Stimulated activated CD8-positive, alpha-beta memory T cell treated with anti-CD3 and anti-CD28 coated beads, Interleukin-4, amount 100 ng/mL, for 1 hour (primary cell): ENCODE measurements at places on chromosomes 3 and 15.

DNA sequence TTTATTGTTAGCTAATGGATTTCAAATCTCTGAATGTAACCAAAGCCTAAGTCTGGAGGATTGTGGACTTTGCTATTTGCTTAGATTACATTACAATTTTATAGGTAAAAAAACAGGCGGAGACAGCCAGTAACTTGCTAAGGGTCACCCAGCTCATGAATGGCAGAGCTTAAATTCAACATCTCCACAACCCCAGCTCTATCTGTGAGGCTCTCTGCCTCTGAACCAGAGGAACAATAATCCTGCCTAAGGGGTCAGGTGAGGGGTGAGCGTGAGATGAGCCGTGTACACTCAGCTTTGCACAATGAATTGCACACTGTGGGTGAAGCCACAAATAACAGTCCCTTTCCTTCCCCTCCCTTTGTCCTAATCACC is 69.8 kb upstream of the SPATA12 start:
- DNase-seq = no peak

DNA sequence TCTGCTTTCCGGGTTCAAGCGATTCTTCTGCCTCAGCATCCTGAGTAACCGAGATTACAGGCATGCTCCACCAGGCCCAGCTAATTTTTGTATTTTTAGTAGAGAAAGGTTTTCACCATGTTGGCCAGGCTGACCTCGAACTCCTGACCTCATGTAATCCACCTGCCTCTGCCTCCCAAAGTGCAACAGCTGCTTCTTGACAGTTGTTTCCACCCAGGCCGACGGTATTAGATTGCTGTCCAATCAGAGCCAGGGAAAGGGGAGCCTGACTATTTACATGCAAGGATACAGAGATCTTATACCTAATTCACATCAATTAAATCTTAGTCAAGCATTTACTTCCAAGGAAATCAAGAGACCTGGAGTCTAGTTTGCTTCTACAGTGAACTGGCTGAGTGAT is 4.0 kb upstream of the CAPN3 start:
- DNase-seq = no peak

- no peak for DNase-seq
Measured at GRCh38 chr3:27089645-27090044, 279.5 kb downstream of the NEK10 start.

DNA sequence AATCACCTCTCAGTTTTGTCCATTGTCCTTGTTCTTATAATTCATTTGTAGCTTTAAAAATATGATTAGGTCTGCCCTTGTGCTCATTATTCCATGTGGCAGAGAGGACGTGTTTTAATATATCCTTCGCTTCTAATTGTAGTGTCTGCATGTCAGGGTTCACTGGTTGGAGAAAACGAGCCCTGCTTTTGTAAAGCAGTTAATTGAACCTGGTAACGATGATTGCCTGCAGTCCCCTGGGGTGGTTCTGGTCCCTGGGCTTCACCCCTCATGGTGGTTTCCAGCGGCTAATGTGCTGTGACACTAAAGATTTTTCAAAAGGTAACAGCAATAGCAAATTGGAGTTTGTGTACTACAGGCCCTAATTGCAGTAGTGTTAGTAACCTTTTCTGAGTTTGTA is 299.6 kb downstream of the CACNA2D3 start:
- no peak for DNase-seq

DNA sequence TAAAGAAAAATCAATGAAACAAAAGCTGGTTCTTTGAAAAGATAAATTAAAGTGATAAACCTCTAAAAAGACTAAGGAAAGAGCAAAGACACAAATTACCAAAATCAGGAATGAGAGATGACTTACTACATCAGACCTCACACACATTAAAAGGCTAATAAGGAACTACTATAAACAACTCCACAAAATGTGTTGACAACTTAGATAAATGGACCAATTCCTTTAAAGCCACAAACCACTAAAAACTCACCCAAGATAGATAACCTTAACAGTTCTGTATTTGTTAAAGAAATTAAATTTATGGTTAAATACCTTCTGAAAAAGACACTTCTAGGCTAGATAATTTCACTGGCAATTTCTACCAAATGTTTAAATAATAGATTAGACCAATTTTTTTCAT is 170.4 kb downstream of the SMAD6 start:
- DNase-seq = no peak

GRCh38 chr3:54777141-54777540 is 150.7 kb downstream of the LRTM1 start:
- DNase-seq = no peak

DNA sequence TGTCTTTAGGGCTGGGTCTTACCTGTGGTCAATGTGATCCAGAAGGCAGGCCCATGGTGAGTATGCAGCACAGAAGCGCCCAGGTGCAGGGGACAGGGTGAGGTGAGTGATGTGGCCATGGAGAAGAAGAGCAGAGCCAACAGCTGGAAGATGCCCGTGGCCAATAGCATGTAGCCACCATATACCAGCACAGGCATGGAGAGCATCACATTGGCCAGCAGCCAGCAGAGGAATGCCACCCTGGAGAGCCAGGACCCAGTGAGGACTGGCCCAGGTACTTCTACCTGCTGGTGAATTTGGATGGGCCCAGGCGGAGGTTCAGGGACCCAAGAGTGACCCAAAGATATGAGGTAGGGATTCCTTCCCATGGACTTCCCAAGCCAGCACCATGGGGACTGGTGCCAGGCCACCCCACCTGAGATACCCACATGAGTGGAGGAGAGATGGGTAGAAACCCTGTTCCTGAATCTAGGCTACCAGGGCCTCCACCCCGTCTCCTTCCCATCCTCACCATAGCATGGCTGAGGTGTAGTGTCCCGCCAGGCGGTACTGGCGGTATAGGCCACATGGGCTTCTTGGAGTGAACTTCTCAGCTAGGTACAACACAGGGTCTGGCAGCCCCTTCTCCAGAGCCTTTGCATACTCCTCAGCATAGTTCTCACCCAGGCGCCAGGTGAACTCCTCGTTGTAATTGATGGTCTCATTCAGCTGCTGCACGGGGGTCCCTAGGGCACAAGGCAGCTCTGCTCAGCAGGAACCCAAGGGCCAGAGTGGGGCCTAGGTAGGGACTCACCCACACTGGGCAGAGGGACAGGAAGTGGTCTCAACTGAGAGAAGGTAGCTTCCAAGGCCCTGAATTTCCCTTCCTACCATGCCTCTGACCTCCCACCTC is 6.2 kb downstream of the DUOXA2 start:
- DNase-seq = no peak

DNA sequence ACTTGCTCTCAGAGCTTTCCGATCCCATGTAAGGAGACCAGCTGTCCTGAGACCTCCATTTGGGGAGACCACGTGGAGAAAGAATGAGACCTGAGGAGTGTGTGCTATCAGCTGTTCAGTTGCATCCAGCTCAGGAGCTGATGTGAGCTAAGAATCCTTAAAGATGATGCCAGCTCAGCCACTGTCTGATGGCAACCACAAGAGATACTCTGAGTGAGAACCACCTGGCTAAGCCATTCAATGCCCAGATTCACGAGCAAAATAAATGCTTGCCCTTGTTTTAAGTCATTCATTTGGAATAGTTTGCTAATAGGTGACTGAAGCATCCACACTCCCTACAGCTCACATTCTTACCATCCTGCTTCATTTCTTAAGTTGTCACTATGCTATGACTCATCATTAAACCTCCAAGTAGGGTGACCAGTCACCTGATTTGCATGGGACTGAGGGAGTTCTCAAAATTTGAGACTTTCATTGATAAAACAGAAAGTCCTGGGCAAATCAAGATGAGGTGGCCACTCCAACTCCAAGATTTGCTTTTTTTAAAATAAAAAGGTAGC is 56.4 kb downstream of the SPTSSB start:
- DNase-seq = no peak

DNA sequence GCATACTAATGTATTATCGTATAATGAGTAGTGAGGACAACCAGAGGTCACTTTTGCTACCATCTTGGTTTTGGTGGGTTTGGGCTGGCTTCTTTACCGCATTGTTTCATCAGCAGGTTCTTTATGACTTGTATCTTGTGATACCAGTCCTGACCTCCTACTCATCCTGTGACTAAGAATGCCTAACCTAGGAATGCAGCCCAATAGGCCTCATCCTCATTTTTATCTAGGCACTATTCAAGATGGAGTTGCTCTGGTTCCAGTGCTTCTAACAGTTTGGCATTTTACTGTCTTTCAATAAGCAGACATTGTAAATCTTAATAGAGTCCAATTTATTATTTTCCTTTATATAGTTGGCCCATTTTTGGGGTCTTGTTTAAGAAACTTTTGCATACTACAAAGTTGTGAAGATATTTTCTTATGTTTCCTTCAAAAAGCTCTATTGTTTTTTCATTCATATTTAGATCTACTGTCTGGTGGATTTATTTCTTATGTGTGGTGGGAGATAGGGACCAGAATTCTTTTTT is 60.8 kb upstream of the RNU6-1 start:
- no peak for DNase-seq

GRCh38 chr15:57599296-57599810 is 7.6 kb downstream of the MYZAP start:
- DNase-seq = no peak

- no peak for DNase-seq
Measured at GRCh38 chr3:180278583-180279188, 241.9 kb upstream of the PEX5L start.

DNA sequence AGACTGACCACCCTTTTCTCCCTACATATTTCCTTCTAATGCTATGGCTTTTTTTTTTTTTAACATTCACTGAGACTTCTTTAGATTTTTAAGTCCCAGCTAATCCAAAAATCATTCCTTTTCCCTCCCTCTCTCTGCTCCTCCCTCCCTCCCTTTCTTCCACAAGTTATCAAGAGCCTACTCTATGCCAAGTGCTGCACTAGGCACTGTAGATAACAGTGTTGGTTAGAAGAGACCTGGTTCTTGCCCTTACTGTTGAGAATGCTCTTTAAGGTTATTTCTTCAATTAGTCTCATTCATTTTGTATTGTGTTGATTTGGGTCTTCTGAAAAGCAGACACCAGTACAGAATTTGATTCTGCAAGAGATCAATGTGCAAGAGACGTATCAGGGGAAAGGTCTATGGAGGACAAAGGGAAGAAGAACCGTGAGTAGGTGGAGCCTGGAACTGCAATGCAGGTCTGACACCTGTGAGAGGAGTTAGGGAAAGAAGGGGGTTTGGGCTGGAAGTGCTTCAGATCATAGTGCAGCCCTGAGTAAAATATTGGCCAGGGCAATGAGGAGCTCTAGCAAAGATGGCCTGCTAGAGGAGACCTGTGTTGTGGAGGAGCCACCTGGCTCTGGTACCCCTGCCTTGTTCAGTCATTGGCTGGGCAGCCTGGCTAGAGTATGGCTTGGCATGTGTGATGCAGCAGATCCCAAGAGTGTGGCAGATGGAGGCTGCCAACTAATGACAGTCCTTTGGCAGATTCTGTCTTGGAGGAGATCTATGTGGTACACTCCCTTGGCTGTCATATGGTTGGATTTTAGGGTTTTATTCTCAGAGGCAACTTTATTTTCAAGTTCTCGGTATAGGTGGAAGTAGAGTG is 9.7 kb upstream of the PCOLCE2 start:
- no peak for DNase-seq

- no peak for DNase-seq
Measured at GRCh38 chr3:84974347-84974746, 15.6 kb downstream of the CADM2 start.

GRCh38 chr15:59268168-59268851 is 61.7 kb downstream of the LDHAL6B start:
- DNase-seq = no peak

DNA sequence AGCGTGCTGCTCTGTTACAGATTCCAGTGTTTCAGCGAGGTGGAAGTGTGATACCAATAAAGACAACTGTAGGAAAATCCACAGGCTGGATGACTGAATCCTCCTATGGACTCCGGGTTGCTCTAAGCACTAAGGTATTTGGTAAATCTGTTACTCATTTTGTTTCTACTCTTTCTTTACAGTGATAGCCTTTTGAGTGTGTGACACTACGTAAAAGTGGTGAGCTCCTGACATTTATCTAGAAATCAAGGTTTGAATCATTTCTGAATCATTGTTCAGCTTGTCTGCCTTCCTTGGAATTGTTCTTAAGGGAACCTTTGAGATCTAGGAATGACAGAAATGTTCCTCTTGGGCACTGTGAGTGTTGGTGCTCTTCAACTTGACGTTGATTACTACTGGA is 11.2 kb upstream of the CAPN3 start:
- DNase-seq = no peak

- DNase-seq = no peak
Measured at GRCh38 chr3:135865553-135865952, 100.0 kb upstream of the PPP2R3A start.

DNA sequence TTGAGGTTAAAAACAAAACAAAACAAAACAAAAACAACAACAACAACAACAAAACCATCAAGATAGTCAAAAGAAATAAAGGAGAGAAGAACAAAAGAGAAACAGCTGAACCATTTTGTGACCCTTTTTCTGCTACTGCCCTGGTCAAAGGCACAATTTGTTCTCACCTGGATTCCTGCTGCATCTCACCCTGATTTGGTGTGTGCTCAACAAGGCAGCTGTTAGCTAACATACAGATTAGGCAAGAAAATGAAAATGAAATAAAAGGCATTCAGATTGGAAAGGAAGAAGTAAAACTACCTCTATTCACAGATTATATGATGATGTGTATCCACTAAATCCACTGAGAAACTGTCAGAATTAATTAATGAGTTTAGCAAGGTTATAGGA is 28.7 kb upstream of the XIRP1 start:
- DNase-seq = no peak
